Tracheal epithelial cell (primary cell): ENCODE measurements at places on chromosomes 11 and 22. TPM values are rescaled to one million over a fixed set of nuclear protein-coding genes. Genes with fewer than 3 reads are reported as not detected.

The ZNF70 gene
- total RNA-seq: 0.85 and 1.9 TPM in 2 replicates

The MRGPRX1 gene
- not detected in 2 replicates for total RNA-seq

The OR52I2 gene
- under 0.01 TPM in 1 of 2 replicates, not detected in the other for total RNA-seq

The BTBD18 gene
- total RNA-seq: under 0.01 TPM in 1 of 2 replicates, not detected in the other

The PLEKHA7 gene
- total RNA-seq: 2.3 and 2.7 TPM in 2 replicates

The SCGB1C1 gene
- not detected in 2 replicates for total RNA-seq

The PAK1 gene
- total RNA-seq: 31.1 and 36.9 TPM in 2 replicates

The RASGRP2 gene
- 0.48 TPM in 1 of 2 replicates, not detected in the other for total RNA-seq

The DUSP8 gene
- 0.21 and 0.96 TPM in 2 replicates for total RNA-seq

The ACTN3 gene
- not detected in 2 replicates for total RNA-seq

The PYGM gene
- total RNA-seq: 0.21 TPM in 1 of 2 replicates, not detected in the other

The NCF4 gene
- not detected in 2 replicates for total RNA-seq

The TRIM51 gene
- total RNA-seq: not detected in 2 replicates

The YAP1 gene
- total RNA-seq: 143 and 191 TPM in 2 replicates

The MYH9 gene
- total RNA-seq: 215 and 642 TPM in 2 replicates

The LDHAL6A gene
- not detected in 2 replicates for total RNA-seq

The GRK3 gene
- total RNA-seq: 4.8 and 6.2 TPM in 2 replicates

The KCNA4 gene
- not detected in 2 replicates for total RNA-seq

The KIF18A gene
- total RNA-seq: 0.43 and 1.7 TPM in 2 replicates

The ASCL2 gene
- 1.4 and 1.7 TPM in 2 replicates for total RNA-seq

The GRAMD1B gene
- under 0.01 and 0.96 TPM in 2 replicates for total RNA-seq

The LINC01488 gene
- total RNA-seq: not detected in 2 replicates

The KRTAP5-1 gene
- not detected in 2 replicates for total RNA-seq

The IGLL1 gene
- total RNA-seq: not detected in 2 replicates

The OR51Q1 gene
- total RNA-seq: not detected in 2 replicates

The VPREB3 gene
- total RNA-seq: 1.2 TPM in 1 of 2 replicates, not detected in the other

The CBLIF gene
- total RNA-seq: not detected in 2 replicates

The ARHGAP42 gene
- 3.1 and 3.4 TPM in 2 replicates for total RNA-seq

The EMID1 gene
- 0.96 TPM in 1 of 2 replicates, not detected in the other for total RNA-seq

The SYCE3 gene
- total RNA-seq: not detected in 2 replicates

The SLC22A9 gene
- not detected in 2 replicates for total RNA-seq

The NRIP3 gene
- 1.5 and 4.1 TPM in 2 replicates for total RNA-seq

The CHRM1 gene
- total RNA-seq: not detected in 2 replicates

The BARX2 gene
- total RNA-seq: 2.8 and 4.1 TPM in 2 replicates

The TMEM109 gene
- total RNA-seq: 14.7 and 17.4 TPM in 2 replicates

The OR10D3 gene
- not detected in 2 replicates for total RNA-seq

The APOA4 gene
- not detected in 2 replicates for total RNA-seq

The CHID1 gene
- 56.9 and 59.9 TPM in 2 replicates for total RNA-seq

The OR8D1 gene
- not detected in 2 replicates for total RNA-seq

The OR2D2 gene
- total RNA-seq: not detected in 2 replicates

The CCDC157 gene
- under 0.01 and 0.72 TPM in 2 replicates for total RNA-seq

The PES1 gene
- 84.2 and 117 TPM in 2 replicates for total RNA-seq

The PHF21A gene
- 5.8 and 10.7 TPM in 2 replicates for total RNA-seq

The MMP27 gene
- total RNA-seq: not detected in 2 replicates

The APOL4 gene
- total RNA-seq: not detected in 2 replicates

The MYO7A gene
- total RNA-seq: under 0.01 and 0.24 TPM in 2 replicates

The TRIM48 gene
- under 0.01 TPM in 1 of 2 replicates, not detected in the other for total RNA-seq

The DDIAS gene
- under 0.01 and 1.4 TPM in 2 replicates for total RNA-seq

The TUBA8 gene
- not detected in 2 replicates for total RNA-seq
